ENCODE measurements at places on chromosomes 4 and X. TPM values are rescaled to one million over a fixed set of nuclear protein-coding genes. Genes with fewer than 3 reads are reported as not detected.

DNA sequence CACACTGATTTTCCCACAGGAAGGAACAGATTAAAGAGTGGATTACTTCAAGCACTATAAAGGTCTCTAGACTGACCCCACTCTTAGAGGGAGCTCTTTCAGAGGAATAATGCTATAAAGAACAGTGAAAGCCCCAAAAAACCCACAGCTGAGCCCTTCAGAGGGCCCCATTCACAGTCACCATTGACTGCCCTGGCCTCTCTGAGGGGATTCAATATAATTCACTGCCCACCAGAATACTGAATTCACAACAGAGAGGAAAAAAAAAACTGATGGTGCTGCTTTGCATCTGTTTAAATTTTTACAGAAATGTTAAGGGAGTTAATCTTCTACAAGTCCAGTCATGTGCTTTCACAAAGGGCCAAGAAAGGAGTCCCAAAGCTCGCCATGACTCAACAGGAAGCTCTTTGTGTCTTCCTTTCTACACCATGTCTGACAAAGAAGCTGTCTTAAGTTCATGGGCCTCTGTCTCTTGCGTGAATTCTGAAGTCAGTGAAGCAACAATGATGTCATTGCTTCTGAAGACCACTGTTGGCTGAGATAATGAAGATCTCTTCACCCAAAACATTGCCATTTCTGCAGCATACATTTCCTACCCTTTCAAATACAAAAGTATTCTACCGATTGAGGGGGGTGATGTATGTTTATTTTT is 174.9 kb downstream of the ADAMTS3 start:
- DNase-seq = no peak

- DNase-seq = no peak
Observed at GRCh38 chrX:154367474-154368308, 6.7 kb downstream of the FLNA start.

DNA sequence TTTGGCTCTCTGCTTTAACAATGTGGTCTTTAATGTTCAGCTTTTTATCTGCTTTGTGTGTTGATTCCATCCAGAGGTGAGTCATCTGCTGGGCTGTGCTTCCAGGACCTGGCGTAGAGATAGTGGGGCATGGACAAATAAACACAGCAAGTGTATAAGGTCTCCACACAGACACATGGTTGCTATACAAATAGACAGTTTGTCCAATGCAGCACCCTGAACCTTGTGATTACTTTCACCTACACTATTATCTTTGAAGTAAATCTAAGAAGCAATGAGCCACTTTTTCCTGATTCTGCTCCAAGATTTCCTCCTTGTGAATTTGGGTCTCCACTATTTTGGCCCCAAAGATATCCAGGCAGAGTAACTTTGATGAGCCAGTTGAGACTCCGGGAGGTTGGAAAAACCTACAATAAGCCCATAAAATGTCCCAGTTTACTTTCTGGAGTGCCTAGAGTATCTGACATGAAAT is 12.1 kb downstream of the PPARGC1A start:
- DNase-seq = no peak

- DNase-seq = no peak
Observed at GRCh38 chrX:12648995-12649394, 142.2 kb upstream of the PRPS2 start.

DNA sequence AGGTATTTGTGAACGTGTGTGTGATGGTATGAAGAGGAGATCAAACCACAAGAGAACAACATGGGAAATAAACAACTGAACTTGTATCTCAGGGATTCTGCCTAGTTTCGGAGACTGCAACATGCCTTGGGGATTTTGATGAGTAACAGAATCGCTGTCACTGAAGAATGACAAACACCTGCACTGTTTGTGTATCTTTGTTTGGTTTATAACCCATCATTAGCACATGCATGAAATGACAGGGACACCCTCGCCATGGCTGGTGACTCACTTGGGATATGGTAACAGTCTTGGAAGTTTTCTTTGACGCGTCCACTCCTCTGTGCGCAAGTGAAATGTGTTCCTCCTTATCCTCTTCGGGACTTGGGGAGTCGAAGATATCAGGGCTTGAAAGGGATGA is 30.3 kb upstream of the MAP3K15 start:
- no peak for DNase-seq

DNA sequence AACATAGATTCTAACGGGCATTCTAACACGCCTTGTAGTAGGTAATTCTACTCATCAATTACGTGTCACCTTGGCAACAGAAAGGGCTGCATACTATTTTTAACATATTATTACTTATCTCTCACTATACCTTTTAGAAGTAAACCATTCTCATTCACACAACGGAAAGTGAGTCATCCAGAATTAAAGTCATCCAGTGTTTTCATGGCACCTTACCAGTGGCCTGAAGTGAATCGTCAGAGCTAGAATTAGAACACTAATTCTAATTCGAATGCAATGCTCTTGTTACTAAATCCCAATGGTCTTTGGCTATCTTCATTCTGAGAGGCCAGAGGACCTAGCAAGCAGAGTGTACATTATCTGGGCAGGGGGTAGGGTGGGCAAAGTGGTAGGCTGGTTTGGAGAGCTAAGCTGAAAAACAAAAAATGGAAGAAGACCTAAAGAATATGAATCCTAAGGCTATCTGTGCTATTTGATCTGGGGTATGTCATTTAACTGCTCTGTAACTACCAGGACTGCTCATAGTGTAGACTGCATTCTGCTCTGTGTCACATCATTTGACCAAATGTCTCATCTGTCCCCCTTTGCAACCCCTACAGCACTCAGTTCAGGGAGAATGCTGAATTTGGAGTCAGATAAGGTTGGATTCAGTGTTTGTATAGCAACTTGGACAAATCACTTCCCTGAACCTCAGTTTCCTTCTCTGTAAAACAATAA is 96.5 kb downstream of the HDAC8 start:
- no peak for DNase-seq

GRCh38 chrX:17580539-17581152 is 156.6 kb upstream of the SCML1 start:
- DNase-seq = no peak

DNA sequence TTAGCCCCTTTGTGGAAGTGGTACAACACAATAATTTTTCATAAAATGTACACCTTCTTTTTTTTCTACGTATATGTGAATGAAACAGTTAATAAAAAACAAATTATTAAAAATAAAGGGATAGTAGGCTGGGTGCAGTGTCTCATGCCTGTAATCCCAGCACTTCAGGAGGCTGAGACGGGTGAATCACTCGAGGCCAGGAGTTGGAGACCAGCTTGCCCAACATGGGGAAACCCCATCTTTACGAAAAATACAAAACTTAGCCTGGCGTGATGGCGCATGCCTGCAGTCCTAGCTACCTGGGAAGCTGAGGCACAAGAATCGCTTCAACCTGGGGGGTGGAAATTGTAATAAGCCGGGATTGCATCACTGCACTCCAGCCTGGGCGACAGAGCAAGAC is 244.9 kb downstream of the RAPGEF2 start:
- DNase-seq = no peak

DNA sequence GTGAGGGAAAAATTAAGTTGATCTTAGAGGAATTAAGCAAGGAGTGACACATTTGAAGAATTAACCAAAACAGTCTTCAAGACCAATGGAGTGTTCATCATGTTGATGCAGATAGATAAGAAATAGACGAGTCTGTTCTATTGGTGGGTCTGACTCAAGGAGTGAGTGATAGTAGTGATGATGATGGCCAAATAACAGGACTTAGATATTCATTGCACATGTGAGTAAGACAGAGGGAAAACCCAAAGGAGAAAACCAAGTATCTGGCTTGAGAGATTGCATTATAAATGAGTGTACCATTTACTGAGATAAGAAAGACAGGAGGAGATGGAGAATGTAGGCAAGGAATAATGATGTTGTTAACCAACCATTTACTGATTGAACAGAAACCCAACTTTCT is 321.3 kb downstream of the ADGRL3 start:
- no peak for DNase-seq

The PABPC5 gene
- not detected for total RNA-seq

GRCh38 chr4:152408514-152409327 is 127.2 kb downstream of the FBXW7 start:
- DNase-seq = peak; percentile 51

The GRIA3 gene
- total RNA-seq = not detected

- DNase-seq = no peak
Observed at GRCh38 chrX:48530736-48531135, 8.8 kb upstream of the TBC1D25 start.

DNA sequence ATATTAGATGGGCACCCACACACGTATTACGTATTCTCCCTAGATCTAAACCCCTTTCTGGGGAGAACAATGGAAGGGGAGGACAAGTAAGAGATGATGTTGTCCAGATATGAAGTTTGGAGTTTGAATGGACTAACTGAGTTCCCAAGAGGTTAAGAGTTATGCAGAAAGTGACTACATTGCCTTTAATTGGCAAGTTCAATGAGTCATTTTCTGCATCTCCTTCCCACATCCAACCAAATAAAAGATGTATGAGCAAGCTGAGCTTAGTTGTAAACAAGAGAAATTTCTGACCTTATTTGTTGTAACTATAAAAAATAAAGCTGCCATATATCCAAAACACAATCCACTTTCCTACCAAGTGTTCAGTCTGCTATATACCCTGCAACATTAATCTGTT is 50.5 kb downstream of the TIGD2 start:
- DNase-seq = no peak

DNA sequence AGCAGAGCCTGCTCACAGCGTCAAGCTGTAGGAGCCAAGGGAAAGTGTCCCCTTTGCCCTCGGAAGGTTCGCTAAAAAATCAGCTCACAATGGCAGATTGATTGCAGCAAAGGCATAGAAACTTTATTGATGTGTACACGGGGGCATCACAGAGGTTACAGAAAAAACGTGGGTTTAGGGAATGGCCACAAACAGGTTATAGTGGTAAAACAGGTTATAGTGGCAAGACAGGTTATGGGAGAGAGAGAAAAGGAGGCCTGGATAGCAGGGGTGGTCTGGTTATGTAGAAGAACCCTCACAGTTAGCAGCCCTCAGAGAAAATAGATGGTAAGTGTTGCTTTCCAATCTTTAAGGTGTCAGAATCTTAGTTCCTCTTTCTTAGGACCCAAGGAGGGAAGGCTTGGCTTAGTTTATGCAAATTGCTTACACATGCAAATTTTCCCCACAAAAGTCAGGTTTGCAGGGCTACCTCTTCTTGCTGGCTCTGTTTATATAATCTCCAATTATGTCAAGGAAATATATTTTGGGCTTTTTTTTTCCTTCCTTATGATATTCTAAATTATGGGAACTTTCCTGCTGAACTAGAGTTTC is 113.7 kb downstream of the BMP15 start:
- peak; percentile 7 for DNase-seq

DNA sequence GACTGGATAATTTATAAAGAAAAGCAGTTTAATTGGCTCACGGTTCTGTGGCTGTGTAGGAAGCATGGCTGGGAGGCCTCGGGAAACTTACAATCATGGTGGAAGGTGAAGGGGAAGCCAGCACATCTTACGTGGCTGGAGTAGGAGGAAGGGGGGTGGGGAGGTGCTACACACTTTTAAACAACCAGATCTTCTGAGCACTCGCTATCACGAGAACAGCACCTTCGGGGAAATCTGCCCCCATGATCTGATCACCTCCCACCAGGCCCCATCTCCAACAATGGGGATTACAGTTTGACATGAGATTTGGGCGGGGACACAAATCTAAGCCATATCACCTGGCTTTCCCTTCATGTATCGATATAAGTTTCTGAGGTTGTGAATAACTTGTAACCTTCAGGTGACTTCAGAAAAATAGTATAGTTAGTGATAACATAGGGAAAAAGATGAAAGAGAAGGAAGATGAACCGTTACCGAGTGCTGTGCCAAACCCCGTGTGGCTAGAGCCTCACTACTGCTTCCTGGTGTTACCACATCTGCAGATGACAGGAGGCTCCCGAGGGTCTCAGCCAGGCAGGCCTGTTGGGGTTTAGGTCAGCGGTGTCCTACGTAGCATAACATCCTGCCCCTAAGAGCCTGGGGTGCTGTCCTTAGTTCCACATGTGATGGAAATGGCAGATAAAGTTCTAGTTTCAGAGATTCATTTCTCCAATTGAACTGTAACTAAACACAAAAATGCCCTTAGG is 103.5 kb downstream of the TNIP2 start:
- DNase-seq = no peak

GRCh38 chr4:173748353-173748752 is 218.3 kb upstream of the HAND2 start:
- no peak for DNase-seq

DNA sequence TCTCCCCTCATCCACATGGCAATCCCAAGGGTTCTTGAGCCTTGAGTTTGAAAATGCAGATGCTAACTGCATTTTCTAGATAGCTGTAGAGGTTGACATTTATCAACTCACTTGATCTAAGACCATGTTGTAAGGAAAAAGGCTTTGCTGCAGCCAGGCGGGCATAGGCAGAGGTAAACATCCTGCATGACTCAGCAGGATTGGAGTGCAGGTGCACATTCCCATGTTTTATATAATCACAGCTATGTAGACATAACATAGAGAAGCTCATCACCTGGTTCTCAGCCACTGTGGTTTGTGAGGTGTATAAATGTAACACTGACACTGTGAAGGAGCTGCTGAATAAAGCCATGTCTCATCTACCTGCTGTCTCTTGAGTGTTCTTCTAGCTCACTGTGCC is 62.3 kb upstream of the PDE5A start:
- no peak for DNase-seq

The CD38 gene
- not detected for total RNA-seq

DNA sequence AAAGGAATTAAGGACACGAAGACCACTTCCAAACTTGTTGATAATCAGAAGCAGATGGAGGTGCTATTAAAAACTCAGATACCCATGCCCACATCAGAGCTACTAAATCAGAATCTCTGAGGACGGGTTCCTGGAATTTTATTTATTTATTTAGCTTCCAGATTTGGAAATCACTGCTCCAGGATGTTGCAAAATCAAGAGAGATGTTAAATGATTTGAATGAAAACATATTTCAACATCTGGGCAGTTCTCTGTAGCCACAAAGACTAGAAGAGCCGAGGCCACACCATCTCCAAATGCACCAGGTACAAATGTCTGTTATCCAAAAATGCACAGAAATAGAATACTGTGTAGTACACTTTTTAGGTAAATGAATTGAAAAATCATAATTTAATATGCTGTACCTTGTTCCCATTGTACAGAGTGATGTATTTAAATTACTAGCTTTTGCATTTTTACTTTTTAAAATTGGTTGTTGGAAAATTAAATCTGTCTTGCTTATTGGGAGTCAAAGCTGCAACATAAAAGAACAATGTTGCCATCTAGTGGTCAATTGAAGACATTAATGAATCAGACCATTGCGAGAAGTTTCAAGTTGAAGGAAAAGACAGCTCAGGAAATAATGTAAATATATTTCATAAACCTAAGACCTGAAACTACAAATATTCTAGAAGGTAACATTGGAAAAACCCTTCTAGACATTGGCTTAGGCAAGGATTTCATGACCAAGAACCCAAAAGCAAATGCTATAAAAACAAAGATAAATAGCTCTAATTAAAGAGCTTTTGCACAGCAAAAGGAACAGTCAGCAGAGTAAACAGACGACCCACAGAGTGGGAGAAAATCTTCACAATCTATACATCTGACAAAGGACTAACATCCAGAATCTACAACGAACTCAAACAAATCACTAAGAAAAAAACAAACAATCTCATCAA is 151.3 kb upstream of the TTC29 start:
- peak; percentile 46 for DNase-seq

The AMOT gene
- 0.13 TPM for total RNA-seq

The CDS1 gene
- 11.6 TPM for total RNA-seq
